ENCODE measurements at places on chromosomes 16 and 17. TPM values are rescaled to one million over a fixed set of nuclear protein-coding genes. Genes with fewer than 3 reads are reported as not detected.

- no peak overlapping the region for H3K27ac ChIP-seq
- no peaks in the 10 kb centered on the region for H3K4me1 ChIP-seq
- no peak for DNase-seq
- peaks cover 36% of the 10 kb centered on the region for H3K27me3 ChIP-seq
- no peaks in the 10 kb centered on the region for H3K36me3 ChIP-seq
These were observed 5.4 kb downstream of the RTN4RL1 start for GRCh38 chr17:2019723-2020122.

GRCh38 chr17:29390851-29391631 lies 878 bp downstream of the TAOK1 start:
- H3K4me1 ChIP-seq, result peaks cover 10% of the 10 kb centered on the region
- peak overlapping the region; percentile 95 for H3K27ac ChIP-seq
- no peaks in the 10 kb centered on the region for H3K36me3 ChIP-seq
- peak; percentile 52 for DNase-seq

DNA sequence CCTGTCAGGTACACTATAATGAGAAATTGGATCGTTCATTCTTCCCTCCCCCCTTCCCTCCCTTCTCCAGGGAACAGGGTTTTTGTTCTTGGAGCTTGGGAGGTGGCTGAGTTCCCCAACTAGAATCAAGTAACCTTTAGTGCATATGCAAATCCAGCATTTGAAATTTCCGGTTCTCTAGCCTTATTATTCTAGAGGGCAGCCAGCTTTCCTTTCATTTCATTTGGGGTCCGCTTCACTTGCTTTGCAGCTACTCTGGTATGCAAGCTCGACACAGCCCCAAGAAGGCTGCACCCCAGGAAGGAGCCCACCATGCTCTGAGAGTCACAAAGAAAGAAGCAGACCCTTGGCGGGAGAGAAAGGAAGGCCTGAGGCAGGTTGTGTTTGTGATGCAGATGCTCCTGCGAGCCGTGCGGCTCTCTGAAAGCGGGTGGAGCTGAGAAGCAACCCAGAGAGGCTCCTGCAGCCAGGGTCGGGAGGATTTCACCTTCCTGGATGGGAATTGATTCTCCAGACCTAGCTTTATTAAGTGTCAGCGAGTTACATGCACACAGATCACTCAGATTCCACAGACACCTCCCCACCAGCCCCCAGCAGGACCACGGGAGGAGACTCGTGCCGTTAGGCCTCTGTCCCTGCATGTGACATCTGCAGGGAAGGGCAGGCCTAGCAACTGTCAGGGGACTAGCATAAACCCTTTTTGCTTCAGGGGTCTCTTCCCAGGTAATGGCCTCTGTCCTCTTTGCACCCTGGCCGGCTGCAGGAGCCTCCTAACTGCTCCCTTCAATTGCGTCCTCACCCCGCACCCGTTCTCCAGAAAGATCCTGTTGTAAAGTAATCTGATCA lies 34.5 kb downstream of the PMM2 start:
- H3K4me1 ChIP-seq, result no peaks in the 10 kb centered on the region
- peaks cover 37% of the 10 kb centered on the region for H3K36me3 ChIP-seq
- H3K27me3 ChIP-seq, result no peaks in the 10 kb centered on the region
- H3K4me3 ChIP-seq, result no peak overlapping the region

- DNase-seq, result no peak
- H3K36me3 ChIP-seq, result peaks cover 51% of the 10 kb centered on the region
- no peak overlapping the region for H3K27ac ChIP-seq
- no peaks in the 10 kb centered on the region for H3K4me1 ChIP-seq
- no peak overlapping the region for H3K4me3 ChIP-seq
These were observed 144.8 kb downstream of the MRTFB start for GRCh38 chr16:14215941-14216340.

DNA sequence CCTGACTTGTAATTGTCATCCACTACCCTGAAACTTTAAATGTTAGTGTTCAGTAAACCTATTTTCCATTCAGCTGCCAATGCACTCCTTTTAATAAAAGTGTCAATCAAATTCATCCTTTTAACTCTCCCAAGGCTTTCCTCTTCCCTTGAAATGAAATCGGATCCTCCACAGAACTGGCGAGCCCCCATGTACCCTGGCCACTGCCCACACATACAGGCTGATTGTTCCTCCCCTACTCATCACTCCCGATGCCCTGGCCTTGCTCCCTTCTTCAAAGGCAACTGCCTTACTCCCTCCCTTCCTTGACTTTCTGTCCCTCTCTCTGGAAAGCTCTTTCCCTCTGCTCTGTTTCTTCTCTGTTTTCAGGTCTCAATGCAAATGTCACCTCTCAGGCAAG lies 7.6 kb downstream of the KRT33A start:
- no peaks in the 10 kb centered on the region for H3K27me3 ChIP-seq
- no peaks in the 10 kb centered on the region for H3K36me3 ChIP-seq
- H3K4me1 ChIP-seq, result no peaks in the 10 kb centered on the region
- no peak for DNase-seq
- H3K4me3 ChIP-seq, result no peak overlapping the region

GRCh38 chr16:71794943-71795342 lies 13.7 kb downstream of the AP1G1 start:
- H3K36me3 ChIP-seq, result no peaks in the 10 kb centered on the region
- H3K4me3 ChIP-seq, result no peak overlapping the region
- H3K27ac ChIP-seq, result peak overlapping the region; percentile 23

DNA sequence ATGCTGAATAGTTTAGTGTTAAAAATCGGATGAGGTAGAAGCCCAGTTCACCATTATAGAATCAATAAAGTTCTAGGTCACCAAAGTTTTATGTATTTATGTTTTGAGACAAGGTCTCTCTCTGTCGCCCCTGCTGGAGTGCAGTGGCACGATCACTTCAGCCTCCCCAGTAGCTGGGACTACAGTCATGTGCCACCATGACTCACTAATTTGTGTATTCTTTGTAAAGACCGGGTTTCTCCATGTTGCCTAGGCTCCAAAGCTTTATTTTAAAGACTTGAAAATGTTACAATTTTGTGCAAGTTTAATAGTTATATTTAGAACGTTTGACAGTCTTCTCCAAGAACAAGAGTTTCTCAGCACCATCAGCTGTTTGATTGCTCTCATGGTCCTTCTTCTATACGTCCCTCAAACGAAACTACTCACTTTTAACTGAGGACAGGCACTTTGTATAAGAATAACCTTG lies 32.1 kb downstream of the NDE1 start:
- H3K27ac ChIP-seq, result peak overlapping the region; percentile 47
- no peaks in the 10 kb centered on the region for H3K4me1 ChIP-seq
- no peak for DNase-seq
- no peaks in the 10 kb centered on the region for H3K27me3 ChIP-seq

DNA sequence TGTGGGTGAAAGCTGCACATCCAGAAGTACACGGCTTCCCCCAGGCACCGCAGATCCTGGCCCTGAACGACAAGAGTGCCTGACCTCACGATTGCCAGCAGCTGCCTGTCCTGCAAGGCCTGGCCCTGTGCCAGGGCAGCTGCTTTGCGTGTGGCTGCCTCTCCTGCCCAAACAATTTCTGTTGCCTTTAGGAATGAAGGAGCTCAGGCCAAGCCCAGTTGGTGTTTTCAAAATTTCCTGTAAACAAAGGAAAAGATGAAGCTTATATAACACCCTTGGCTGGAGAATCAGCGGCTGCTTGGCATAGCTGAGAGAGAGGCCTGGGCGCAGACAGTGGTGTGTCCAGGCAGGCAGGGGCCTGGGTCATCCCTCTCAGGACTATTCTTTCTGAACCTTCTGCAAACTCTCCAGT lies 11.7 kb upstream of the SLC47A2 start:
- H3K4me1 ChIP-seq, result peaks cover 19% of the 10 kb centered on the region
- H3K4me3 ChIP-seq, result no peak overlapping the region
- H3K27me3 ChIP-seq, result no peaks in the 10 kb centered on the region

- peaks cover 42% of the 10 kb centered on the region for H3K27me3 ChIP-seq
- H3K4me3 ChIP-seq, result no peak overlapping the region
- H3K36me3 ChIP-seq, result no peaks in the 10 kb centered on the region
- no peak overlapping the region for H3K27ac ChIP-seq
- no peaks in the 10 kb centered on the region for H3K4me1 ChIP-seq
These were observed 62.8 kb downstream of the GRB7 start for GRCh38 chr17:39800540-39800939.

DNA sequence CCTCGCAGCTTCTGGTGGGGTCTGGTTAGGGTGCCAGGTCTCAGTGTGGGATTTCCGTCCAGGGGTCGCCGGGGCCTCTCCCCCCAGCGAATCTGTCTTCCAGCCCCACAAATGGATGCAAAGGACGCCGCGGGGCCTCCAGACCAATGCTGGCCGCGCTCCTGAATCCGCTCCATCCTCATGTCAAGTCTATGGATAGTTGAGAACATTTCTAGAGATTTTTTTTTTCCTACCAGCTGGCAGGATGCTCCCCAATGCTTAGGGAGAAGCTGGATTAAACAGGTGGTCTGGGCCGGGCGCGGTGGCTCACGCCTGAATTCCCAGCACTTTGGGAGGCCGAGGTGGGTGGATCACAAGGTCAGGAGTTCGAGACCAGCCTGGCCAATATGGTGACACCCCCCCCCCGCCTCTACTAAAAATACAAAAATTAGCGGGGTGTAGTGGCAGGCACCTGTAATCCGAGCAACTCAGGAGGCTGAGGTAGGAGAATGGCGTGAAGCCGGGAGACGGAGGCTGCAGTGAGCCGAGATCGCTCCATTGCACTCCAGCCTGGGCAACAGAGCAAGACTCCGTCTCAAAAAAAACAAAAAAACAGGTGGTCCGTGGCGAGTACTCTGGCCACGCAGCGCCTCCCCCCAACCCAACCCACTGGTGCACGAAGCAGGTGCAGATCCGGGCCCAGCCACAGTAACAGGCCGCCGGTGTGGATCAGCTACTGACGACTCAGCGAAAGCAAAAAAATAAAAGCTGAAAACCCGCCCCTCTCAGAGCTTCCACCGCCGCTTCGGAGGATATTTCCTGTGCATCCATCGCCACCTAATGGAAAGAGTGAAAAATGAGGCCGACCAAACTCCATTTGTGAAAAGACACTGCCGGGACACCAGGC lies 1.1 kb upstream of the NXN start:
- H3K36me3 ChIP-seq, result no peaks in the 10 kb centered on the region
- peaks cover 17% of the 10 kb centered on the region for H3K27me3 ChIP-seq
- H3K4me1 ChIP-seq, result peaks cover 10% of the 10 kb centered on the region
- peak overlapping the region; percentile 54 for H3K4me3 ChIP-seq

GRCh38 chr16:22373662-22374310 lies 633 bp downstream of the CDR2 start:
- no peaks in the 10 kb centered on the region for H3K27me3 ChIP-seq
- no peaks in the 10 kb centered on the region for H3K36me3 ChIP-seq

GRCh38 chr16:89319886-89320781 lies 102.6 kb downstream of the ZNF778 start:
- peak overlapping the region; percentile 89 for H3K27ac ChIP-seq
- peak overlapping the region; percentile 44 for H3K4me3 ChIP-seq
- no peaks in the 10 kb centered on the region for H3K27me3 ChIP-seq
- H3K4me1 ChIP-seq, result peaks cover 82% of the 10 kb centered on the region
- H3K36me3 ChIP-seq, result no peaks in the 10 kb centered on the region
- DNase-seq, result no peak

DNA sequence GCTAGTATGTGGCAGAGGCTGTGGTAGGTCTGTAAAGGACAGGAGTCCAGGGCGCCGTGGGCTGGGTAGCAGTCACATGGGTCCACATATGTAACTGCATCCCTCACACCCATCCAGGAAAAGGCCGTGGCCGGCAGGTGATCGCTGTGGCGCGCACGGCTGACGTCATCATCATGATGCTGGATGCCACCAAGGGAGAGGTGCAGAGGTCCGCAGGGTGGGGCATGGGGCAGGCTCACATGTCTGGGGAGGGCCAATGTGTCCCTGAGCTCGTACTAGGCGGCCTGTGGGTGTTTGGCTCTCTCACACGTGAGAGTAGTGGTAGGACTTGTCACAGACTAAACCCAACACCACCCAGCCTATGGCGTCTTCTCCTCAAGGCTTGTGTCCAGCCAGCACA lies 9.0 kb upstream of the MYO15A start:
- DNase-seq, result no peak
- no peak overlapping the region for H3K4me3 ChIP-seq
- peaks cover 58% of the 10 kb centered on the region for H3K36me3 ChIP-seq
- H3K27me3 ChIP-seq, result no peaks in the 10 kb centered on the region

GRCh38 chr17:74012465-74012864 lies 191.0 kb upstream of the RPL38 start:
- no peak for DNase-seq
- H3K4me3 ChIP-seq, result no peak overlapping the region
- no peaks in the 10 kb centered on the region for H3K4me1 ChIP-seq
- H3K27me3 ChIP-seq, result no peaks in the 10 kb centered on the region

DNA sequence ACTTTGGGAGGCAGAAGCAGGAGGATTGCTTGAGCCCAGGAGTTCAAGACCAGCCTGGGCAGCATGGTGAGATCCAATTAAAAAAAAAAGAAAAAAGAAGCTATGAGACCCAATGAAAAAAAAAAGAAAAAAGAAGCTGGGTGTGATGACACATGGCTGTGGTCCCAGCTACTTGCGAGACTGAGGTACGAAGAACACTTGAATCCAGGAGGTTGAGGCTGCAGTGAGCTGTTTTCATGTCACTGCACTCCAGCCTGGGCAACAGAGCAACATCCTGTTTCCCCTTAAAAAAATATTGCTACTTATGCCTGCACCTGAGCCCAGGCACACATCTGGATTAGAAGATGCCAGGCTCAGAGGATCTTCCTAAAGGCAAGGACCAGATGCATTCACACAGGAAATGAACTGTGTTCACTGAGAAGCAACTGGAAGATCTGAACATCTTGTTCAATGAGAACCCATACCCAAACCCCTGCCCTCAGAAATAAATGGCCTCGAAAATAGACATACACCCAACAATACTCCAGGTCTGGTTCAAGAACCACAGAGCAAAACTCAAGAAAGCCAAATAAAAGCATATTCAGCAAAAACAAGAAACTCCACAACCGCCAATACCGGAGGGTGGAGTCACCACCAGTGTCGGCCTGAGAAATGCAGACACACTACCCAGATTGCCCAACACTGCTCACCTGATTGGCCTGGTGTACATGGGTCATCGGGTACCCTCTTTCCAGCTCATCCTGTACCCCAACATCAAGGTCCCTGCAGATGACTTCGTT lies 4.4 kb downstream of the RNF135 start:
- H3K4me1 ChIP-seq, result no peaks in the 10 kb centered on the region
- no peaks in the 10 kb centered on the region for H3K27me3 ChIP-seq
- DNase-seq, result no peak
- H3K36me3 ChIP-seq, result no peaks in the 10 kb centered on the region

The CACNG1 gene
- not detected for polyA plus RNA-seq

The CDRT15L2 gene
- not detected for polyA plus RNA-seq

The KRT40 gene
- not detected for polyA plus RNA-seq

The PERCC1 gene
- polyA plus RNA-seq, result not detected

The ZNF423 gene
- 1.2 TPM for polyA plus RNA-seq

The AGRP gene
- polyA plus RNA-seq, result not detected

The FAM20A gene
- polyA plus RNA-seq, result not detected

The FOXF1 gene
- polyA plus RNA-seq, result 0.02 TPM

The CDK5R1 gene
- polyA plus RNA-seq, result 1.4 TPM

The NPIPA3 gene
- 0.26 TPM for polyA plus RNA-seq

The NOTUM gene
- 0.33 TPM for polyA plus RNA-seq

The CLEC18B gene
- 0.10 TPM for polyA plus RNA-seq
